GM13977 (cell line): ENCODE measurements at places on chromosomes 4 and X.
A peak's percentile ranks its signal among the peaks of the same experiment; 100 is the strongest.

DNA sequence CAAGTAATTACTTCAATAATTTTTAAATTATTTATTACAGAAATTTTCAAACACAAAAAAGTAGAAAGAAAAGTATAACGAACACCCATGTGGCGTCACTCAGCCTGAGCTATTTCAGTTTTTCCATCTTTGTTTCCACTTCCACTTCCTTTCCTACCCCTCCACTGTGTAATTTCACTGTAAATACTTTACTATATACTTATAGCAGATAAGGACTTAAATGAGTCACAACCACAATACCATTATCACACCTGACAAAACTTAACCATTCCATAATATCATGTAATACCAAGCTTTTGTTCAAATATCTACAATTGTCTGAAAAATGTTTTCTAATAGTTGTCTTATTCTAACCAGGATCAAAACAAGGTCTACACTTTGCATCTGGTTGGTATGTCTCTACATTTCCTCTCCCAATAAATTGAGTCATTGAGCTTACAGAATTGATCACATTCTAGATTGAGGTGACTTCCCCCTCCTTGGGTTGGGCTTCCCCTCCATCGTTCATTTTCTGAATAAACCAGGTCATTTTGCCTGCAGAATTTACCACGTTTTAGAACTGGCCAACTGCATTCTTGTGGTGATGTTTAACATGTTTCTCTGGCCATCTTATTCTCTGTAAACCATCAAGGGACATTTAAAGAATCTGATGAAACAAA, 48.7 kb downstream of the ATP10D start:
- no peak for DNase-seq

DNA sequence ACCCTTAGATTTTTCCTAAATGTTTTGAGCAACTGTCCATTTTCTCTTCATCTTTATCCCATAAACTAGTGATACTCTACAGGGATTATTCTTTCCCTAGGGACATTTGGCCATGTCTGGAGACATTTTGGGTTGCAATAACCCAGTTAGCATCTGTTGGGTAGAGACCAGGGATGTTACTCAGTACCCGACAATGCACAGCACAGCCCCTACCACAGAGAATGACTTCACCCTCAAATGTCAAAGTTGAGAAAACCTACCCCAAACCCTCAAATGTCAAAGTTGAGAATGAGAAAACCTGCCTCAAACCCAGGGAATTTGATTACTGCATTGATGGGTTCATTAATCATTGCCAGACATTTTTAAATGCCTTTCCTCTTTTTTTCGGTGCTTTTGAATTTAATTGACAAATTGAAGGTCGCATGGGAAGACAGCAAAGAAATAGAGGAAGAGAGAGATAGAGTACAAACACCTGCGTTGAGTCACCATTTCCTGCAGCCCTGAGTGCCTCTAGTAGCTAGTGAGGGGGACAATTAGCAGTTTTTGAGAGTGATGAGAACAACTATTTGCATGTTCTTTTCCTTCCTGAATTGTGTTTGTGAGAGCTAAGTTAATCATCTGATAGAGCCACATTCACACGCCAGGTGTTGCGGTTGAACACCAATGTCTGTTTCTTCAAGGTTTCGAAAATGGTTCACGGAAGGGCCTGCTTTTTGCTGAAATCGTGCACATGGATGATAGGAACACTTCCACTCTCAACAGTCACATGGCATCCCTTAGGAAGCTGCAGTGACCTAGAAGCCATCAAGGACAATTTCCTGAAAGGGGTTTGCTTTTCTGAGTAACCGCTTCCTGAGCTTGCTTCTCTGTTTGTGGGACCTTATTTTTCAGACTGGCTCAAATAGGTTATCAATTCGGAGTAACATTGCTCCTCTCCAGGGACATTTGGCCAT, 203.9 kb upstream of the VCX3A start:
- DNase-seq: peak; percentile 34

- DNase-seq: no peak
Measured at GRCh38 chrX:23385242-23385641, 50.6 kb downstream of the PTCHD1 start.

DNA sequence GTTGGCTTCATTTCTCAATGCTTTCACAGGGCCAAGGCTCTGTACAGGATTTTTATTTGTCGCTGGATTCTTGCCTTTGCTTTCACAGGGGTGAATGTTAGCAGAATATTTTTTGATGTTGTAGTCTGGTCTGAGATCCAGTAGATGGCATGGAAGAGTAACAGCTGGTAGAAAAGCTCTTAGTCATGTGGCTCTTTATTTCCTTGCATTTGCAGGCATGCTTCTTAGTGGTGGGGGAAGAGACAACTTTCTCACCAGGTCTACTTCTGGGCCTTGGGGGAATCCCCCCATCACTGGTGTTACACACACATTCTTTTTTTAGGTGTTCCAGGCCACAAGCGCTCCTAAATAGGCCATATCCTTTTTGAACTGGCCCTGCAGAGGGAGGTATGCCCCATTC, 58.2 kb upstream of the DKK2 start:
- no peak for DNase-seq

- no peak for DNase-seq
Measured at GRCh38 chrX:132294776-132295495, 75.7 kb upstream of the RAP2C start.

DNA sequence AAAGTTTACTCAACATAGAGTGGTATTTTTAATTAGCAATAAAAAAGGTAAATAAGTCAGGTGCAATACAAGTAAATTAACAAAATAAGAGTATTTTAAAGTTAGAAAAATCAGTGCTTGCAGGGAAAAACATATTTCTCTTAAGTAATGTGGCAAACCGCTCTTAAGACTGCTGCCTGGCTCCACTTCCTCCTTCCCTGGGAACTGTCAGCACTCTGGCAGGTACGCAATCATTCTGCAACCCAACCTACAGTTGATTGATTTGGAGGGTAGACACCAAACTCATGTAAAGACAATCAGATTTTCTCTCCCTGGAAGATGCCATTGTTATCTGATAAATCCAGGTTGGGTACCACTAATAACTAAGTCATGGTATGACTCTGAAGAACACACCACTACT, 63.9 kb downstream of the PPP3CA start:
- no peak for DNase-seq

- no peak for DNase-seq
Measured at GRCh38 chr4:43682551-43682950, 766.1 kb downstream of the KCTD8 start.

DNA sequence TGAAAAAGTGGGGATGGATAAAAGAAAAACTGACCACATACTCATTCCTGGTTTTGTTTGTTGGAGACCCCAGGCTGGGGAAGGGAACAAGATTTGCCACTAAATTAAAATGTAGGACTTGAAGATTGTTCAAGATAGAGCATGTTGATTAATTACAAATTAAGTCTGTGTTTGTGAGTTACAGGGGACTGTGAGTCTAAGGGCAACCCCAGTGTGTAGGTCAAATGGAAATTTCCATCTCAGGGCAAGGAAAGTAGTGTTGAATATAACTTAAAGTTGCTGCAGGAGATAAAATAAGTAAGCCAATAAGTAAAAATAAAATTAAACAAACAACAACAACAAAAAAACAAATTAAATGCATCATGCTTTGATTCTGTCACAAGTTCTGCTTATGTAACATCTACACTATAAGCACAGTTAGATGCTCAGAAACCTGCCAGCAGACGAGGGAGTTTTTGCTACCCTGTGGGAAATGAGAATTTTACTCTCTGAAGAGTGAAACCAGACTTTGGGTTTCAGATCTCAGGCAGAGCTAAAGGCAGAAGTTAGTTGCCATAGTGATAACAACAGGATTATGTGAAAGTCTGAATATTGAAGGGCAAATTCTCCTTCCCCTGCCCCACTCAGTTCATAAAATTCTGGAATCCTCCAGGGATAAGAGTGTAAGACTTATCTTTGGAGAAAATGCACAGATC, 352.3 kb downstream of the GRXCR1 start:
- DNase-seq: peak; percentile 54

GRCh38 chrX:20515841-20516461, 249.2 kb upstream of the RPS6KA3 start:
- peak; percentile 17 for DNase-seq

DNA sequence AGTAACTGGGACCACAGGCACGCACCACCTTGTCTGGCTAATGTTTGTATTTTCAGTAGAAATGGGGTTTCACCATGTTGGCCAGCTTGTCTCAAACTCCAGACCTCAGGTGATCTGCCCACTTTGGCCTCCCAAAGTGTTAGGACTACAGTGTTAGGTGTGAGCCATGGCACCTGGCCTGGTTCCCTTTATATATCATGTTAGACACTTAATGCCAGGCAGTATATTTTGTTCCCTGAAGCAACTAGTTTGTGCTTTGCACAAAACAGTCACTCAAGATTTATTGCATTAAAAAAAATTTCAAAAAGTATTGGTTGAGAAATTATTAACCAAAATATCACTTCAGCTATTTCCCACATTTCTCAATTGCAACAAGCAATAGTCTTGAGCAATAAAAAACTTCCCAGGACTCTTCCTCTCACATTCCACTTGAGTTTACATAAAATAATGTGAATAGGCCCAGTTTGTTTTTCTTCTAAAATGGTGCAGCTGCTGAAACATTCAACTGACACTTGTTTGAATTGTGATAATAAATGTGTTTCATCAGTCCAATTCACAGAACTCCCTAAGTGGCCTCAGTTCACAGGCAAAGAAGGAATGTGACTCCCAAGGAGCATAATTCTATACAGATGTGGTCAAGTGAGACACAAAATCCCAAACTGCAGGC, 22.7 kb downstream of the CXCL1 start:
- DNase-seq: no peak

- DNase-seq: no peak
Measured at GRCh38 chr4:155540698-155541097, 126.0 kb upstream of the GUCY1A1 start.

- no peak for DNase-seq
Measured at GRCh38 chr4:99024481-99025275, 29.2 kb downstream of the METAP1 start.

GRCh38 chr4:41832961-41833360, 84.4 kb upstream of the PHOX2B start:
- no peak for DNase-seq

DNA sequence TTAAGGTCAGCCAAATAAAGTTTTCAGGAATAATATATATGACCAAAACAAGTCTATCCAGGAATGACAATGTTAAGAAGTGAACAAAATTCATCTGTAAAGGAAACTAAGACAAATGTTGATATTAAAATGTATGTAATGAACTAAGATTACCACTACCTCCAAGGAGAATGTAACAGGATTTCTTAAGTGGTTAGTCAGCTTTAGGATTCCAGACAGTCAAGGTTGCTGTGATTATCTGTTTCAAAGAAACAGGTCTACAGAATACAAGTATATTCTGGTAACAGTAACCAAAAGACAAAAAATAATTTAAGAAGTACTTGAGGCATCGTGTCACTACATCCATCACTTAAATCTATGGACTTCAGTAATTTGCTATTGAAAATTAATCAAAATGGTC, 172.8 kb downstream of the SCFD2 start:
- no peak for DNase-seq

DNA sequence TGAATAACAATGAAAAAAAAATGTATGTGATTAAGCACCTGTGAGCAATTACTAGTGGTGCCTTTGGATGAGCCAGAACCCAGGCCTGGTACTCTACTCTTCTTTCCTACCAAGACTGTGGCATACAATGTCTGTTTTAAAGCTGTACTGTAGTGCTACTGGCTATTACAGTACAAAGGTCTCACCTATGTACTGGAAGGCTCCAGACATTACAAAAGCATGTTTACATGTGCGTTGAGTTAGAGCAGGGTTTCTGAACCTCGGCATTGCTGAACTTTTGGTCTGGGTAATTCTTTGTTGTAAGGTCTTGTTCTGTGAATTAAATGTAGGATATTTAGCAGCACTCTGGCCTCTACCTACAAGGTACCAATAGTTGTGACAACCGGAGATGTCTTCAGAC, 153.8 kb downstream of the SPATA18 start:
- no peak for DNase-seq

DNA sequence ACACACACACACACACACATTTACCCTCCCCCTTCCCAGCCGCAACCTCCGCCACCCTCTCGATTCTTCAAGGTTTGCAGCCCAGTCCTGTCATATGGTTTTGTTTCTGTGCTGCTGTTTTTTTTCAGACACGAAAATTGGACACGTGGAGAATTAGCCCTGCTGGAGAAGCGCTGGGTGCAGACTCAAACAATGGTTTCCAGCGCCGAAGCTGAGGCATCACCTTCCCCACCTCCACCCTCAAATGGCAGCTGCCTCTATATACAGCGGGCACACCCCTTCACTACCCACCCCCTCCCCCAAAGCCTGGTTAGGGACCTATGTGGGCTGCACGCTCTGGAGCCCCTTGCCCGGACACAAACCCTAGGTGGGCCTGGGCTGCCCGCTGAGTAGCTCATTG, 87.9 kb downstream of the BCOR start:
- no peak for DNase-seq

DNA sequence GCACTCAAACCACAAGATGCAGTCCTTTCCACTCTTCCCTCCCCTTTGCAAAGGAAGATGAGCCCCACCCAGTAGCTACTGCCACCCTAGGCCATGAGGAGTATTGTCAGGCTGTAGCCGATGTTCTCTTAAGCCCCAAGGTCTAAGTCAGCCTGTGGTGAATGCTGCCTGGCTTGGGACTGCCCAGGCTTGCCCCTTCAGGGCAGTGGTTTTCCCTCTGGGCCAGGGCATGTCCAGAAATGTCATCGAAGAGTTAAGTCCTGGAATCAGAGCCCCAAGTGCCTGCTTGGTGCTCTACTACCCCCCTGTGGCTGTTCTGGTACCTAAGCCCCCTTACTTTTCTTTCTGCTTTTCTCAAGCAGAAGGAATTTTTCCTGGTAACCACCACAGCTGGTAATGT, 11.8 kb upstream of the PGK1 start:
- no peak for DNase-seq

DNA sequence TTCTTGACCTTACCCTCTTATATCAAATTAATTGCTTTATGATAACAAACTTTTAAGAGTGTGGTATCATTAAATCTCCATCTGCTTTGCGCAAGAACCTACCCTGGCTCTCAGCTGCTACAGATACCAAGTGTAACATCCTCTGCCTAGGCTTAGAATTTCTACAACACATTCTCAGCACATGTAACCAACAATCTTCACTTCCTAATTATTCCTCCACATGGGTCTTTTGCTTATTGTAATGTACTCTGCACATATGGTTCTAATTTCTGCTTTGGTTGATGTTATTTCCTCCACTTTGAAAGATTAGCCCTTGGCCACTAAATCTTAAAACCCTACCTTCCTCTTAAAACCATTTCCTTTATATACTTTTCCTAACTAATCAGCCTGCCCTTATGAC, 242.4 kb downstream of the ARHGAP24 start:
- no peak for DNase-seq

DNA sequence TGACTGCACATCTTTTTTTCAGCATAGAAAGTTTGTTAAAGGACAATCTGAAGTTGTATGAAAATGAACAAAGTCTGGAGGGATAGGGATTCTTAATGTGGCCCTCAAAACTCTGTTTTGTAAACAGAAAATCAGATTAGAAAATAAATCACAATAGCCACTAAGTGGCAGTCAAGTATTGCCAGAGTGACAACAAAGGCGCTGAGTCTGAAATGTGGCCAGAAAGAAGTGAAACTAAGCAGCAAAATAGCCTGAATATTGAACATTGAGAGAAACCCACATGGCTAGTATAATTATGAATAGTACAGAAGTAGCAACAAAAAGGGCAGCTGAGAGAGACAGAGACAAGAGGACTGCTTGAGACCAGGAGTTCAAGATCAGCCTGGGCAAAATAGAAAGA, 81.1 kb upstream of the CT45A1 start:
- peak; percentile 26 for DNase-seq

- no peak for DNase-seq
Measured at GRCh38 chr4:59598330-59598618, 1601.9 kb upstream of the ADGRL3 start.

- DNase-seq: no peak
Measured at GRCh38 chr4:27094783-27095182, 234.1 kb downstream of the STIM2 start.
